ENCODE measurements at places on chromosomes 5 and 9.

DNA sequence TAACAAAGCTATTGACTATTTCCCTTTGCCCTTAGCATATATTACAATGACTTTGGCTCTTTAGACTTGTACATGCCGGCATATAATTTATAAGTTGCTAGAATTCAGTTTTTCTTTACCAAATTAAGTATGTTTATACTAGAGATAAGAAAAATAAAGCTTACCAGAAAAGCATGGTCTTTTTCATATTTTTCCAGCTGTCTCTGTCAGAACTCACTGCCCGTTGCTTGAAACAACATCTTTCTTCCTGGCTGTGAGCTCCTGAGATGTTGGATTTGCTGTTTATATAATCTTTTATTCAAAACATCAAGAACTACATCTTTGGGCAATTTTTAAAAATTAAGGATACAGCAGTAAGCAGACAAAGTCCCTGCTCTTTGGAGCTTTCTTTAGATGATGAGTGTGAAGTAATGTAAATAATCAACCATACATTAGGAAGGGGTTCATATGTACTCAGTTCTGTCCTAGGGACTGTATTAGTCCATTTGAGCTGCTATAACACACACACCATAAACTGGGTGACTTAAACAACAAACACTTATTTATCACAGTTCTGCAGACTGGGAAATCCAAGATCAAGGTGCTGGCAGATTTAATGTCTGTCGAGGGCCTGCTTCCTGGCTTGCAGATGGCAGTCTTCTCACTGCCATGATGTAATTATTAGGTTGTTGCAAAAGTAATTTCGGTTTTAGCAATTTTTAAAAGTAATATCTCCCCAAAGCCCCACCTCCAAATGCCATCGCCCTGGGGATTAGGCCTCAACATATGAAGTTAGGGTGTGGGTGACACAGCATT is 45.4 kb upstream of the RANBP3L start:
- H3K27ac ChIP-seq: no peak overlapping the region
- H3K4me3 ChIP-seq: no peak overlapping the region
- no peak for DNase-seq
- no peaks in the 10 kb centered on the region for H3K36me3 ChIP-seq
- H3K27me3 ChIP-seq: no peaks in the 10 kb centered on the region

GRCh38 chr9:87213948-87214347 is 266.6 kb upstream of the GAS1 start:
- H3K36me3 ChIP-seq: no peaks in the 10 kb centered on the region
- H3K27ac ChIP-seq: no peak overlapping the region
- no peak for DNase-seq

DNA sequence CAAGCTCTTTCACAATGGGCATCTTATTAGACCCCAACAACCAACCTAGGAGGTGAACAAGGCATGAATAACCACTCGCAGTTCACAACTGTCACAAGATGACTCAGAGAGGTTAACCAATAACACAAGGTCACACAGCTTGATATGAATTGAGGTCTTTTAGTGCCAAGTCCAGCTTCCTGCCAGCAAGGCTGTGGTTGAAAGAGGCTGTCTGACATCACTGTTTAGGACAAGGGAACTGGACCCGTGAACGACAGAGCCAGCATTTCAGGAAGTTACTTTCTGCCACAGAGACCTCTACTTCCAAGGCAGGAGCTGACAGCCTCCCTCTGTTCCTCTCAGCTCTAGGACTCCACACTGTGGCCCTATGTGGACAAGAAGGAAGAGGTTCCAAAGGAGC is 53.4 kb upstream of the ALDH1B1 start:
- H3K4me3 ChIP-seq: no peak overlapping the region
- no peaks in the 10 kb centered on the region for H3K4me1 ChIP-seq
- H3K27ac ChIP-seq: no peak overlapping the region
- H3K27me3 ChIP-seq: no peaks in the 10 kb centered on the region
- no peak for DNase-seq

GRCh38 chr9:109745335-109746283 is 34.4 kb upstream of the PALM2AKAP2 start:
- H3K4me3 ChIP-seq: no peak overlapping the region
- DNase-seq: peak; percentile 66
- no peak overlapping the region for H3K27ac ChIP-seq
- H3K4me1 ChIP-seq: no peaks in the 10 kb centered on the region
- H3K27me3 ChIP-seq: no peaks in the 10 kb centered on the region

- H3K27me3 ChIP-seq: no peaks in the 10 kb centered on the region
- H3K36me3 ChIP-seq: no peaks in the 10 kb centered on the region
- H3K4me1 ChIP-seq: no peaks in the 10 kb centered on the region
- no peak overlapping the region for H3K4me3 ChIP-seq
- no peak overlapping the region for H3K27ac ChIP-seq
- no peak for DNase-seq
These were observed 66.7 kb downstream of the WDR41 start for GRCh38 chr5:77425420-77425819.

- H3K4me3 ChIP-seq: no peak overlapping the region
- H3K4me1 ChIP-seq: no peaks in the 10 kb centered on the region
- no peaks in the 10 kb centered on the region for H3K36me3 ChIP-seq
- H3K27me3 ChIP-seq: no peaks in the 10 kb centered on the region
These were observed 348.7 kb downstream of the MAN2A1 start for GRCh38 chr5:110038297-110038997.

- H3K4me1 ChIP-seq: no peaks in the 10 kb centered on the region
- H3K36me3 ChIP-seq: no peaks in the 10 kb centered on the region
- peak overlapping the region; percentile 9 for H3K27ac ChIP-seq
- no peak for DNase-seq
- H3K4me3 ChIP-seq: peak overlapping the region; percentile 5
These were observed 112.8 kb downstream of the GCNT1 start for GRCh38 chr9:76571743-76572146.

DNA sequence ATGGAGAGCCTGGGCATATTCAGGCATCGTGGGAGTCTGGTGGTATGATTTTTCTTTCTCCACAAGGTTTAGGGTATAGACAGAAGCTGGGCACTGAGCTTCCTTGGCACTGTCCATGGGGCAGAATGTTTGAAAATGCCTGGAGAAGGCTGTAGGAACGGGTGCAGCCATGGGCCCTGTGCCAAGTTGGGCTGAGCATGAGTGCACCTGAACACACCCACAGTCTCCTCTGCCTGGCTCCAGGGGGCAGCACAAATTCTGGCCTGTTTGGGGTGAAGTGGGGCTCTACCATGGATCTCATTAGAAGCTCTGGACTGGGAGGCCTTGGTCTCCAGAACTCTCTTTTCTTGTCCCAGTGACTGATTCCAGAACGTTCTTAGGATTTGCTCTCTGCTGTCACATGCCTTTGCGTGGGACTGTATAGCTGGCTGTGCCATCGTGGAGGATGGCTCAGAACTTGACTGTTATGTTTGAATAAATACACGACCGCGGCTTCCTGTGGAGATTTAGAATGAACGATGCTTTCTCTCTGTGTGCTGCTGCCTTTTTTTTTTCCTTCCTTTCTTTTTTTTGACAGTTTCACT is 229.8 kb downstream of the FANCC start:
- H3K36me3 ChIP-seq: peaks cover 8% of the 10 kb centered on the region
- no peak overlapping the region for H3K27ac ChIP-seq
- H3K27me3 ChIP-seq: no peaks in the 10 kb centered on the region
- DNase-seq: peak; percentile 71
- peaks cover 14% of the 10 kb centered on the region for H3K4me1 ChIP-seq
- no peak overlapping the region for H3K4me3 ChIP-seq

DNA sequence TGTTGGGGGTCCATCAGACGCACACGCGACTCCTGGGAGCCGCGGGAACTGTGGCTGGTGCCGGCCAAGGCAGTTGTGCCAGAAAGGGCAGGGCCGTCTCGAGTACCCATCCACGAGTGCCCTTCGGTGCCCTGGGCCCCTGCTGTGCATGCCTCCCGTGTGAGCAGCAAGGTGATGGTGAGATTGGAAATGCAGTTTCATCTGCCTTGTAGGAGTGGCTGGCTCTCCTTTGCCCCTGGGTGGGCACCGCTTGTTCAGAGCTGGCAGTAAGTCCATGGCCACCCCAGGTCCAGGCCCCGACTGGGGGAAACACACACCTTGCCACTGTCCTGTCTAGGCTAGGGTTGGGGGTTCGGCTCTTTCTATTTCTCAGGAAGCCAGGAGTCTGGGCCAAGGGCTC is 5.7 kb downstream of the NKD2 start:
- H3K4me3 ChIP-seq: no peak overlapping the region
- H3K27ac ChIP-seq: no peak overlapping the region
- no peak for DNase-seq

- no peak overlapping the region for H3K4me3 ChIP-seq
- H3K27ac ChIP-seq: peak overlapping the region; percentile 30
- no peaks in the 10 kb centered on the region for H3K36me3 ChIP-seq
These were observed 115.7 kb downstream of the UGCG start for GRCh38 chr9:112012026-112012902.
